ENCODE measurements at places on chromosomes 3 and 15.

DNA sequence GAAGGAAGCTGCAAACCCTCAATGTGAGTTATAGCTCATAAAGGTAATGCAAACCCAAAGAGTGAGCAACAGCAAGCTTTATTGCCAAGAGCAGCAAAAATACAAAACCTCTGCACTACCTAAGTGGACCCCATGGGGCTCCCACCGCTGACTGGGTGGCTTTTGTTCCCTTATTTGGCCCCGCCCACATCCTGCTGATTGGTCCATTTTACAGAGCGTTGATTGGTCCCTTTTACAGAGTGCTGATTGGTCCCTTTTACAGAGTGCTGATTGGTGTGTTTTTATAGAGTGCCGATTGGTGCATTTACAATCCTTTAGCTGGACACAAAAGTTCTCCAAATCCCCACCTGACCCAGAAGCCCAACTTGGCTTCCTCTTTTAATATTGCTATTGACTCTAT lies 154.5 kb upstream of the NSMCE3 start:
- DNase-seq: peak; percentile 27

- no peak for DNase-seq
Measured at GRCh38 chr15:27826902-27827714, 272.0 kb downstream of the OCA2 start.

GRCh38 chr15:27585041-27585640 lies 514.0 kb downstream of the OCA2 start:
- no peak for DNase-seq

DNA sequence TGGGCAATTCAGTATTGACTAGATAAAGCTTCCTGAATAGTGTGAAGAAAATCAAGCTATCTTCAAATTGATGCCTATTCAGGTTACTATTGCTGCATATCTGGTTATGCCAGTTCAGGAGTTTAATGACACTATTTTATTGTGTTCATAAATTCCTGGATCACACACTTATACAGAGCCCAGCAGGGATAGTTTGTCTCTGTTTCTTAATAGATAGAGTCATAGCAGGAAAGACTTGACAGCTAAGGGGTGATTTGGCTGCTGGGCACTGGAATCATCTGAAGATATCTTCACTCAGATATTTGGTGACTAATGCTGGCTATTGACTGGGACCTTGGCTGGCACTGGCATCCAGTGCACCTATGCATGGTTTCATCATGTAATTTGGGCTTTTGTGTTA lies 187.8 kb downstream of the PYDC2 start:
- DNase-seq: no peak

- DNase-seq: no peak
Measured at GRCh38 chr3:61454006-61454585, 107.3 kb upstream of the PTPRG start.

DNA sequence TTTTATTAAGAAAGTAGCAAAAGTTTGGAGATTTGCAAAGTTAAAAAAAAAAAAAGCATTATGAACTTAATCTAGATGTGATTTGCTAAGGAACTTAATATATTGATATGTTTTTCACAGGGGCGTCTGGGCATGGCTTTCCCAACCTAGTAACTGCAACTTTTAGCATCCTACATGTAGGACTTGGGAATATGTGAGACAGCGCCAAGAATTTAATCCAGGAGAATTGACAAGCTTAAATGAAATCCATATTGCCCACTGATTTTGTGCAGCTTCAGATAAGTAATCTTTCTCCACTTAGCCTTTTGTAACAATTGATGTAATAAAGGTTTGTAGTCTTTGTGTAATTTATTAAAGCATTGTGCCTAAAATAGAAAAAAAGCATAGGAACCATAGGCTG lies 982 bp upstream of the GABPB1 start:
- no peak for DNase-seq

DNA sequence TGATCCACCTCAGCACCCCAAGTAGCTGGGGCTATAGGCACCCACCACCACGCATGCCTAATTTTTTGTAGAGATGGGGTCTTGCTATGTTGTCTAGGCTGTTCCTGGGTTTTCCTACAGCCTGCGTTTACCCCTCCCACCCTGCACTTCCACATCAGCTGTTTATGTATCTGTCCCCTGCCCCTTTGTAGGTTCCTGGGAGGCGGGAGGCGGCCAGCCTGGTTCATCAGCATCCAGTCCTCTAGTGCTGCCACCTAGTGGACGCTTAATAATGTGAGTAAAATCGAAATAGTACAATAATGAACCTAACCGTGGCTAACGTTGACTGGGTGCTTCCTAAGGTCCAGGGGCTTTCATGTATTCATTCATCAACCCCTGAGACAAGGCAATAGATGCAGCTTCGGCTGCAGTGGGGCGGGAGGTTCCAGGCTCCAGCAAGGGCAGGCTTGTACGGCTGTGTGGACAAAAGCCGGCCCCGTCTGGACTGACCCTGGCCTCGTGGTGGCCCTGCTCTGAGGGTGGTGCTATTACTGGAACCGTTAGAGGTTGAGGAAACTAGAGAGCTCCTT lies 1.2 kb upstream of the LCTL start:
- DNase-seq: peak; percentile 86

DNA sequence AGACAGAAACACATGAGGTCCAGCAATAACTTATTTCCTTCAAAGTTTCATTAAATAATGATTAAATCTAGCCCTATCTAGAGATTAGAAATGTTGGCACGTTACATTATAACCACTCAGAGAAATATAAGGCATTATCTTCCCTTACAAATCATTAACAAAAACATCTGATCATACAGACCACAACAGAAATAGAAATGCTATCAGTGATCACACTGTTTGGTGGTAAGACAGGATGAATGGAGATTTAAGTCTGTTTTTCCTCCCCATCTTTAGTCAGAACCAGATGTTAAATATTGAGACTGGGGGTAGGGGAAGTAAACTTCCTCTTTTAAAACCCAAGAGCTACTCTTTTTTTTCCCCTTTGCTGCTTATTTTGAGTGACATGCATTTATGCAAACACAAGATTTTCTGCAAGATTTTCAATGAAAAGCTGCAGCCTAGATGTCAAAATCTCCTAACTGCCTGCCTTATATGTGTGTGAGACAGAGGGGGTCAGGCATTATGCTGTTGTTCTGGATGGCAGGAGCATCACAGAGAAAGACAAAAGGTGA lies 70.4 kb downstream of the CBLB start:
- no peak for DNase-seq

DNA sequence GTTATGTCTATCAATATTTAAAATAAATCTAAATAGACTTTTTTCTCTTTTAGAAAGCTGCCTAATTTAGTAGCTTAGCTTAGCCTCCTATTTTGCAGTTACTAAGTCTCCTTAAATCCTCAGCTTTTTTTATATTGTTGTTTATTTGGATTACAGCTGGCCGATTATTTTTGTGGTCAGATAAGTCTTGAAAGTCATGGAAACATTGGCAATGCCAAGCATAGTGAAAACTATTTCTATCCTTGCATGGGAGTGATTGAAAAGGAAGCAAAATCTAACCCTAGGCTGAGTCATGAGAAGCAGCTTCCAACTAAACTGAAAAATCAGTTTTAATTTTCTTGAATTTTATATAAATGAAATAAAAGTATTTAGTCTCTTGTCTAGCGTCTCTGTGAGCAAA lies 1063.0 kb upstream of the GBE1 start:
- no peak for DNase-seq

DNA sequence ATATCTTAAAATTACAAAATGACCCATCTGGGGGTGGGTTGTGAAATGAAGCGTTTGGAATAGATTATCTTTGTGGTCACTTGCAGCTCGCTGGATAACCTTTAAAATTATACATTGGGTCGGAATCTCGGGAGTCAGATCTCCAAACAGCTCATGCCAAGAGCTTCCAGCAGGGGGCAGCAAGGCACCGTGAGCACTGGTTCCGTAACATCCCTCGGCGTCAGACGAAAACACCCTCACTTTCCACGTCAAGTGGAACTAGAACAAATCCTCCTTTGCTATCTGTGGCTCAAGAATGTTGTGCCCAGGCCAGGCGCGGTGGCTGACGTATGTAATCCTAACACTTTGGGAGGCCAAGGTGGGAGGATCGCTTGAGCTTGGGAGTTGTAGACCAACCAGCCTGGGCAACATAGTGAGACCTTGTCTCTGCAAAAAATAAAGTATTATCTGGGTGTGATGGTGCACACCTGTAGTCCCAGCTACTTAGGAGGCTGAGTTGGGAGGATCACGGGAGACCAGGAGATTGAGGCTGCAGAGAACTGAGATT lies 31.1 kb downstream of the UMPS start:
- peak; percentile 68 for DNase-seq

DNA sequence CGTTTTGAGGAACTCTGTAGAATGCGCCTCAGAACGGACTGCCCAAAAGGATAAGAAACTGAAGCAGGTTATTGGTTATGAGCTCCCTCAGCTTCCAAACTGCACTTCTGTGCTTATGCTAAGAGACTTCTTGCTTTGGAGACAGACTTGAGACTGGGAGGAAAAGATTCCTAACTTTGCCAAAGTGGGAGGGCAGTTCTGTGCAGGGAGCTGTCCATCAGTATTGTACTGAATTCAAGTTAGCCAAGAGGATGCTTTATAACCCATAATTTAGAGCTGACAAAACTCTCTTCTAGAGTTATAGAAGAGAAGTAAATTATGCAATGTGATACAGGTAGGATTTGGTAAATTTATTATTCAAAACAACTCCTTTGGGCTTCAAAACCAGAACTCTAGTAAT lies 519.8 kb upstream of the GBE1 start:
- no peak for DNase-seq

GRCh38 chr3:166688665-166689064 lies 691.4 kb downstream of the ZBBX start:
- DNase-seq: no peak
